ENCODE measurements at places on chromosomes 1 and 21.

- DNase-seq: no peak
Measured at GRCh38 chr1:90362163-90362562, 354.9 kb downstream of the BARHL2 start.

- no peak for DNase-seq
Measured at GRCh38 chr1:226158457-226158856, 28.1 kb downstream of the ACBD3 start.

DNA sequence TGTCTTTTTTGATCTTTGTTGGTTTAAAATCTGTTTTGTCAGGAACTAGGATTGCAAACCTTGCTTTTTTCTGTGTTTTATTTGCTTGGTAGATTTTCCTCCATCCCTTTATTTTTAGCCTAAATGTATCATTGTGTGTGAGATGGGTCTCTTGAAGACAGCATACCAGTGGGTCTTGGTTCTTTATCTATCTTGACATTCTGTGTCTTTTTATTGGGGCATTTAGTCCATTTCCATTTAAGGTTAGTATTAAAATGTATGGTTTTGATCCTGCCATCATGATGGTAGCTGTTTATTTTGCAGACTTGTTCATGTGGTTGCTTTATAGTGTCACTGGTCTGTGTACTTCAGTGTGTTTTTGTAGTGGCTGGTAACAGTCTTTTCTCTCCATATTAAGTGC lies 14.1 kb downstream of the ZNF678 start:
- DNase-seq: no peak

DNA sequence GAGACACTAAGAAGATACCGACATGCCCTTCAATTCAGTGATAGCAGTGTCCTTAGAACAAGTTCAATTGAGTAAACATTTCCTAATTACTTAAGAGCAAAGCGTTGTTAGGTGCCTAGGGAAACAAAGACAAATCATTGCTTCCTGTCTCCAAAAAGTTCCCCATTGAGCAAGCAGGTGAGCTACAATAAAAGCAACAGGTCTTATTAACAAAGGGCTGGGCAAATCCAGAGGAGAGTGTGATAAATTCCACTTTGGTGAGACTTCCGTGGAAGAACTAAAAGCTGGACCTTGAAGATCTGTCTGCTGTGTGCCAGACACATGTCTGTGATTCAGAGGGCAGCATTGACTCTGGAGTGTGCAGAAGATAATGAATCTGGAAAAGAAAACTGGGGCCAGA lies 1.9 kb upstream of the TUT4 start:
- no peak for DNase-seq

DNA sequence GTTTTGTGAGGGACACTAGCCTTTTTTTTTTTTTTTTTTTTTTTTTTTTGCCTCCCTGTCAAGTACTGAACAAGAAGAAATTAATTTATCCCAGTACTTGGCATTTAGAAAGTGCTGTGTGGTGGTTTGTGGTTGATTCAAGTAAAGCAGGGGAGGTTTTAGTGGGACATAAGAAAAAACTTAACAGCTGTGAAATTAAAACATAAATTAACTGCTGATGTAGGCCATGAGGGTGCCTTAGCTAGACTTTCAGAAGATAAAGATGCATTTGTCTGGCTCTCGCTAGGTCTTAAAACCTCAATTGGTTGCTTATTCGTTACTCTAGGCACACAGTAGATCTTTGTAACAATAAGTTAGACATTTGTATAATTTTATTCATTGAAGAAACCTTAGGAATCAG lies 52.3 kb downstream of the SPATA46 start:
- no peak for DNase-seq

DNA sequence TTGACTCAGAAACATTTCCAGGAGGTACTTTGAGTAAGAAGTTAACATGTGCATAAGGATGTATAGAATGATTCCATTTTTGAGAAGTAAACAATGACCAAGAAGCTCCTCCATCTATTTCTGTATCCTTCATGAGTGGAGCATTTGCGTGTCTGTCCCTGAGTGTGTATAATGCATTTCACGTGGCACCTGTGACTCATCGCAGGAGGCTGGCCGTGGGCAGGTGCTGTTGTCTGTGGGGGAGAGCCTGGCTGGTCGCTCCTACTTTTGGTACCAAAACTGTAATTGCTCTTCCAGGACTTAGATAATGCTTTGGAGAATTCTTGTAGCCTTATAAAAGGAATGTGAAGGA lies 16.5 kb downstream of the SLC37A1 start:
- no peak for DNase-seq

DNA sequence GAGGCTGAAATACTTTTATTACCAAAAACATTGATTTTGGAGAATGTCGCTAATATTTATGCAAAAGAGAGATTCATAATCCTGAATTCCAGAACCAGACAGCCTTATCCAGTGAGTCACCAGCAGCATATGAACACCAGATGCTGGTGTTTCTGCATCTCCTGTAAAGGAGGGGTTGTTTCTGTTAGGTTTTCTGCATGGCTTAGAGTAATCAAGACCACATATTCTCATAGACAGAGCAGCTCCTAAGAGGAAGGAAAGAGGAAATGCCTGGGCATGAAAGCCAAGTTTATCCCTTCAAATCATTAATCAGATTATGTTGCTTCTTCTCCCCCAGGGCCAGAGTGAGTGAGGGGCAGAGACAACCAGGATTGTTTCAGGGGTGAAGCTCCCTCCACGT lies 86.2 kb downstream of the NGF start:
- no peak for DNase-seq

DNA sequence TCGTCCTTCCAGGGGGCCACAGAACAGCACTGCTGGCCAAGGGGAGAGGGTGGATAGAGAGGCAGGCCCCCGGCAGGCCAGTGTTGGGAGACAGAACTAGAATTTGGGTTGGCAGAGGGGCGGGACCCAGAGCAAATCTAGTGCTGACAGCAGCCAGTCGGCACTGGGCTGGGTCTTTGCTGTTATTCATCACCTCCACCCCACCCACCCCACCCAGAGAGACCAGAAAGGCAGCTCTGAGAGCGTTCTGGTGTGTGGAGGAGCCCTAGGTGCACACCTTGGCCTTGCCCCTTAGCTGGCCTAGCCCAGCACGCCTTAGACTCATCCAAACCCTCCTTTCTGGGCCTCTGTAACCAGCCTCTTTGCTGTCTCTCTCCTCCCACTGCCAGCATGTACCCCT lies 6.4 kb upstream of the PKP1 start:
- no peak for DNase-seq

DNA sequence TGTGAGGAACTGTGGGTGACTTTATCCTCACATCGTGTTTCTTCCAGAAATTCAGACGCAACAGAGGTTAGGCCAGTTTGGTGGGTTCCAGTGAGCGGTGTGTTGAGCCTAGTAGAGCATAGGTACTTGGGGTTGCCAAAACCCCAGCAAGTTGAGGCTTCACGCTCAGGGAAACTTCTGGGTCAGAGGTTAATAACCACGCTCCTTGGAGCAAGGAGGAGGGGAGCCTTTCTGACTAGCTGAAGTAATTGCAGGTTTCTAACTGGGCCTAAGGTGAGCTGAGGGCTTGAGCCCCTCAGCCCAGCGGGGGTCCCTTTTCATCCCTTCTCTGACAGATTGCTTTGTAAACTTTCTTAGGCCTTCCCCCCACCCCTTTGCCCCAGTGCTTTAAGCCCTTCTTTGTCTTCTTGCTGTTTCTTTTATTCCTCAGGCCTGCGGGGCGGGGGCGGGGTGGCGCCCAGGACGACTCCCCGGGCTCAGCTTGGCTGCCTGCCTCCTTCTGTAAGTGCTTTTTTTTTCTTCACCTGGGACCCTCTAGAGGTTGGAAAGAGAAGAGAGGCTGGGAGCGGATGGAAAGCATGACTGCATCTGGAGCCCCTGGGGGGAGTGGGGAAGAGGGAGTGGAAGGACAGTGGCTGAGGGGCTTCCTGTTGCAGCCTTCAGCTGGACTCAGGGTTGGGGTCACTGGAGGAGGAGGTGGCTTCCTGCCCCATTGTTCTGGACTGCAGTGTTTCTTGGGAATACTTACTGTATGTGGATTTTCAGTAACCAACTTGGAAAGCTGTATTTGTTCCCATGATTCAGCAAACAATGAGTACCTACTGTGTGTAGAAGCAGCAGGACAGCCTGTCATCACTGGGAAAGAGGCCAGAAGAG lies 1.3 kb upstream of the ZNF436 start:
- DNase-seq: no peak

GRCh38 chr1:236395230-236395946 lies 1.3 kb downstream of the EDARADD start:
- DNase-seq: peak; percentile 66

DNA sequence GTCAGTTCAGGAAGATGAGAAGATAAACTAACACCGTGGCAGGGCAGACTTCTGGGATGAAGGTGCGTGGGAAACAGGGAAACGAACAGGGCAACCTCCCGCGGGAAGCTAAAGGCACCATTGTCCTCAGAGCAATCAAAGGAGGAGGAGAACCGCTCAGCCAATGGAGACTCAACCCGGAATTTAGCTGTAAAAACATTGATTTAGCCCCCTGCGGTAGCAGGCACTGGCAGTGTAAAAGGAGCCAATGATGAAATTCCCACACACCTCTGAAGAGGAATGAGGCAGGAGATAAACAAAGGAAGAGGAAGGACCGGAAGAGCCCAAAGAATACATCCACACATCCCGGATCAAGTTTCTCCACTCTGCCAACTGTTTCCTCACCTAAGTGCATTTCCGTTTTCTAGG lies 19.5 kb downstream of the HLCS start:
- DNase-seq: no peak

- DNase-seq: no peak
Measured at GRCh38 chr1:231395998-231396390, 26.1 kb downstream of the EGLN1 start.

- DNase-seq: no peak
Measured at GRCh38 chr1:2224170-2224584, 3.9 kb upstream of the SKI start.

GRCh38 chr21:15077529-15078145 lies 12.8 kb upstream of the NRIP1 start:
- no peak for DNase-seq

GRCh38 chr1:6989212-6990159 lies 204.2 kb downstream of the CAMTA1 start:
- no peak for DNase-seq

DNA sequence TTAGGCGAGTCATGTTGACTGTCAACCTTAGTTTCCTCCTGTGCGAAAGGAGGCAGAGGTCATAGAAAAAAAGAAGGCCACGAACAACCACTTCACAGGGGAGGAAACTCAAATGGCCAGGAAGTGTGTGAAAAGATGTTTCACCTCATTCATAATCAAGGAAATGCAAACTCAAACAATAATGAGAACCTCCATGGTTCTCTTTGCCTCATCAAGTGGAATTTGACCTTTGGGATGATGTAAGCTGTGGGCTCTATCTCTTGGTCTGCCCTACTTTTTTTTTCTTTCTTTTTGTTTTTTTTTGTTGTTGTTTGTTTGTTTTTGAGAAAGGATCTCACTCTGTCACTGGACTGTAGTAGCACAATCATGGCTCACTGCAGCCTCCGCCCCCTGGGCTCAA lies 55.9 kb upstream of the GRHL3 start:
- DNase-seq: no peak

GRCh38 chr1:33957854-33958253 lies 94.0 kb downstream of the HMGB4 start:
- DNase-seq: no peak

All from stimulated activated naive CD8-positive, alpha-beta T cell treated with anti-CD3 and anti-CD28 coated beads, Interleukin-15, Interleukin-2, amounts not matched to agents 100 U/mL and 50 U/mL, for 24 hours (primary cell).